Muscle of back (tissue), 13 donors: ENCODE measurements at places on chromosomes 1 and 21.

DNA sequence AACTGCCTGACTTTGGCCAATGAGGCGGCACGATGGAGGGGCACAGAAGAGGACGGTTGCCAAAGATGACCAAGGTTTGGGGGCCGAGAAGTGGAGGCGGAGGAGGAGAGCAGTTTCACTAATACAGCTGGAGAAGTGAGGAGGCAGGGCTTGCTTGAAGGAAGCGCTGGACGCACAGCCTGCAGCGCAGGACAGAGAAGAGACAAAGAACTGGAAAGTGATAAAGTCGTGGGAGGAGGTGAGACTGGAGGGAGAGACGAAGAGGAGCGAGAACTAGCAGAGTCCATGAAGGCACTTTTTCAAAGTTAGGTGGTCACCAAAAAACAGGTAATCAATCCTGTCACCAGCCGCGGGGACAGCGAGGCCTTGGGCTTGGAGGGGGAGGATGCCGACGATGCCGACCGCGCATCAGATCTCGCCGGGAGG, 771 bp downstream of the PACC1 start:
- DNase-seq, result peak; percentile 67

- no peak for DNase-seq
Observed at GRCh38 chr1:72137656-72138055, 144.7 kb downstream of the NEGR1 start.

DNA sequence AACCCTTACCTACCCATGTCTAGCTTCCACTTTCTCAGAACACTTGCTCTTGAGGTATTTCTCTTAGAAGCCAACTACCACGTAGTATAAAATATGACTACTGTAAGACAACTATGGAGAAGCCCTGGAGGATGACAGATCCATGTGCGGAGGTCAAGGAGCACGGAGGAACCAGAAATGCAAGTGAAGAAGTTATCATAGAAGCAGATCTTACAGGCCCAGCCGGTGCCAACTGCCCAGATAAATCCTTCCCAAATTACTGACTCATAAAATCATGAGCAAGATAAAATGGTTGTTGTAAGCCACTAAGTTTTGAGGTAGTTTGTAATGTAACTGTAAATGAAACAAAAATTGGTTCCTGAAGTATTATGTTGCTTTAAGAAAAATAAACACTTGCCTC, 12.6 kb downstream of the GTF2B start:
- no peak for DNase-seq

GRCh38 chr1:160494620-160495019, 28.4 kb downstream of the SLAMF6 start:
- DNase-seq, result no peak

GRCh38 chr1:202311875-202312635, 29.7 kb downstream of the UBE2T start:
- peak; percentile 12 for DNase-seq

DNA sequence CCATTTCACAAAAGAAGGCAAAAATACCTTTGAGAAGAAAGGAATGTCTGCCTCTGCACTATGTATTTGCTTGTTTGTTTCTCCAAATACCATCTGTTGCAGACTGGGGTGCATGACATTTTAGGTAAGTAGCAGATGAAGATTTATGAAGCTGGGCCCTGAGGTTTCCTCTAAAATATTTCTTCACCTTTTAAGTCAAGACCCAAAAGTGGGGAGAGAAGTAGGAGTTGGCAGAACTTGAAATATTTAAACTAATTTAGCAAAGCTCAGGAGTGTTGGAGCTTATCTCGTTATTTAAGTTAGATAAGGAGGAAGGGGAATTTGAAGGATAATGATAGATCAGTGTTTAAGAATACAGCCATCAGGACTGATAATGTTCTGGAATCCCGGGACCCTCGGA, 152.9 kb downstream of the DHRS3 start:
- no peak for DNase-seq

GRCh38 chr1:197841883-197842553, 60.4 kb upstream of the C1orf53 start:
- no peak for DNase-seq

- DNase-seq, result peak; percentile 78
Observed at GRCh38 chr1:8423269-8423691, 105.4 kb downstream of the SLC45A1 start.

DNA sequence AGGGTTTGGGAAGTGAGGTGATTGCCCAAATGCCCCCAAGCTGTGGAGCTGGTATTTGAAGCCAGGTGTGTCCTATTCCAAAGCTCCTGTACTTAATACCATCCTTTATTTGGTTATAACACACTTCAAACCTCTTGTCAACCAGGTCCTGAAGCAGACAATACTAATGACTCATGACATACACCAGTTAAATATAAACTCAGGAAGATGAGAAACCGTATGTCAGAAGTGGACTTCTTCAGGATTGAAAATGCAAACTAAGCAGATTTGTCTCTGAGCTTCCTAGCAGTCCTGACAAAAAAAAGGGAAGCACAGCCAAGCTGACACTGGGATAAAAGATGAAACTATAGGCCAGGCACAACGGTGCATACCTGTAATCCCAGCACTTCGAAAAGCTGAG, 70.6 kb downstream of the ALPL start:
- DNase-seq, result no peak

DNA sequence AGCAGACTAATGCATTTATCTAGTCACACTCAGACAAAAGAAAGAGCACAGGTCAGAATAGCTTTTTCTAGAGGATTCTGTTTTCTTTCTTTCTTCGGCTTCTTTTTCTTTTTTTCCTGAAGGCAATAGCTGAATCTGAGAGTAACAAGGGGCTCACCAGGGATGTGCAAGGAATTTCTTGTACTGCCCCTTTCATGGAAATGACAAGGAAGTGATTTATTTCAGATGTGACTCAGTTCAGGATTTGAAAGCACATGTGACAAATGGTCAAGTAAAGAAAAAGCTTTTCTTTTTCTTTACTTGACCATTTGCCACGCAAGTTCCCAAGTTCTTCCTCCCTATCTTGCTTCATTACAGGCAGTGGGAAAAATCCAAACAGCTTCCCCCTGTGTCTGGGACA, 202.0 kb downstream of the GABPA start:
- DNase-seq, result no peak

DNA sequence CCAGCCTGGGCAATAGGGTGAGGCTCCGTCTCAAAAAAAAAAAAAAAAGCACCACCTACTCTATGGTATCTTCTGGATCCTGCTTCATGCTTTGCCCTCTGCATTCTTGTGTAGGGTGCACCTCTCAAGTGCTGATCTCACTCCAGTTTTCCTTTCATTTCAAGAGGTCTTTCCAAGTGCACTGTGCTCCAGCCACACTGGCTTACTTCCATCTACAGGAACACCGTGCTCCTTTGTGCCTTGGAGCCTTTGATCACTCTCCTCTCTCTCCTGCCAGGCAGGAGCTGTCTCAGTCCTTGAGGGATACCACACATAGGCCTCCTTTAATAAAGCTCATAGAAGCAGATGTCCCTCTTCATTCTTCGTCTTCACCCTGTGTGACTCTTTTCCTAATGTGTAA, 55.4 kb upstream of the GREM2 start:
- no peak for DNase-seq

- DNase-seq, result peak; percentile 70
Observed at GRCh38 chr1:209643285-209644020, 8.8 kb downstream of the LAMB3 start.

- no peak for DNase-seq
Observed at GRCh38 chr1:160724465-160725242, 13.0 kb upstream of the CD48 start.

GRCh38 chr1:23403038-23403336, 21.6 kb downstream of the TCEA3 start:
- no peak for DNase-seq

- DNase-seq, result no peak
Observed at GRCh38 chr1:59432531-59433439, 135.9 kb downstream of the FGGY start.

- DNase-seq, result peak; percentile 45
Observed at GRCh38 chr1:34597877-34598514, 156.9 kb upstream of the GJB5 start.

GRCh38 chr1:116817582-116818064, 63.4 kb downstream of the CD2 start:
- no peak for DNase-seq

- DNase-seq, result no peak
Observed at GRCh38 chr1:228740543-228741317, 5.5 kb downstream of the RHOU start.

- no peak for DNase-seq
Observed at GRCh38 chr1:247324204-247324787, 7.4 kb downstream of the ZNF496 start.

DNA sequence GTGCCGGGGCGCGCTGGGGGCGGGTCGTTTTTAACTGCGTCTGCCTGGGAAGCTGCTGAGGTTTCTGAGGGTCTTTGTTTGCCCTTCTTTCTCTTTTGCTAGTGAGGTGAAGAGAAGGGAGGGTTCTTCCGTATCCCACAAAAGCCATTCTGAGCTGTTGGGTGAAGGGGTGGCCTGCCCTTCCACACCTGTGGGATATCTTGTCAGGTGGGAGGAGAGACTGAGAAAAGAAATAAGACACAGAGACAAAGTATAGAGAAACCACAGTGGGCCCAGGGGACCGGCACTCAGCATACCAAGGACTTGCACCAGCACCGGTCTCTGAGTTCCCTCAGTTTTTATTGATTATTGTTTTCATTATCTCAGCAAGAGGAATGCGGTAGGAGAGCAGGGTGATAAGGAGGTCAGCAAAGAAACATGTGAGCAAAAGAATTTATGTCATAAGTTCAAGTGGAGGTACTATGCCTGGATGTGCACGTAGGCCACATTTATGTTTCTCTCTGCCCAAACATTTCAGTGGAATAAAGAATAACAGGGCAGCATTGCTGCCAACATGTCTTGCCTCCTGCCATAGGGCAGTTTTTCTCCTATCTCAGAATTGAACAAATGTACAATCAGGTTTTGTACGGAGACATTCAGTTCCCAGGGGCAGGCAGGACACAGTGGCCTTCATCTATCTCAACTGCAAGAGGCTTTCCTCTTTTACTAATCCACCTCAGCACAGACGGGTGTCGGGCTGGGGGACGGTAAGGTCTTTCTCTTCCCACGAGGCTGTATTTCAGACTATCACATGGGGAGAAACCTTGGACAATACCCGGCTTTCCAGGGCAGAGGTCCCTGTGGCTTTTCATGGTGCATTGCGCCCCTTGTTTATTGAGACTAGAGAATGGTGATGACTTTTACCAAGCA, 972 bp downstream of the PGBD2 start:
- no peak for DNase-seq

DNA sequence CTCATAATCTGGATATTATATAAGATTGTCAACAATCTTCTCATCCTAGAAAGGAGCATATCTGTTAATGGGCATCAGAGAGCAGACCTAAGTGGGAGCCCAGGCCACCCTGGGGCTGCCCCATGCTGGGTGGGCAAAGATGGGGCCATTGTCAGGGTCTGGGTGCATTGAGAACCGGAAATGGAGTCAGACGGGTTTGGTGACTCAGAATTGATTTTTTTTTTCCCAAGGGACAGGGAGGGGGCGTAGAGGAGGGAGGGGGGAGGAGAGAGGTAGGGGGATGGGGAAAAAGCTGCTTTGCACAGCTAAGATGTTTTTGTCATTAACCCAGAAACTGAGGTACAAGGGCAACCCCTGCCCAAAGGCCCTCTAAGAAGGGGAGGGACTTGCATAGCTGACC, 1.3 kb downstream of the ATXN7L2 start:
- DNase-seq, result no peak

DNA sequence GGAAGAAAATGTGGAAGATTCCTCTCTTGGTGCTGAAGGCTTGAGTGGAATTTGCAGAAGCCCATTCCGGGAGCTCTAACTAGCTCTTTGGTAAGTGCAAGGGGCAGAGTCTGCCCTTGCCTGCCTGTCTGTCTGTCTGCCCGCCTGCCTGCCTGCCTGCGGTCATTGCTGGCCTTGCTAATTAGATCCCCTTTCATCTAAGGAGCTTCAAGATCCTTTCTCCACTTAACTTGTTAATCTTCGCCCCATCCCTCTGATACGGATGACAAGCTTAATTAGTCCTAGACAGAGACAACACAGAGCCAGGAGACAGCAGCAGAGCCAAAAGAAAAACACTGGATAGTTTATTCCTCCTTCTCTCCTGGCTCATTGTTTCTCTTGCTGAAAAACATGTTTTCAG, 80.2 kb upstream of the GADD45A start:
- DNase-seq, result no peak

DNA sequence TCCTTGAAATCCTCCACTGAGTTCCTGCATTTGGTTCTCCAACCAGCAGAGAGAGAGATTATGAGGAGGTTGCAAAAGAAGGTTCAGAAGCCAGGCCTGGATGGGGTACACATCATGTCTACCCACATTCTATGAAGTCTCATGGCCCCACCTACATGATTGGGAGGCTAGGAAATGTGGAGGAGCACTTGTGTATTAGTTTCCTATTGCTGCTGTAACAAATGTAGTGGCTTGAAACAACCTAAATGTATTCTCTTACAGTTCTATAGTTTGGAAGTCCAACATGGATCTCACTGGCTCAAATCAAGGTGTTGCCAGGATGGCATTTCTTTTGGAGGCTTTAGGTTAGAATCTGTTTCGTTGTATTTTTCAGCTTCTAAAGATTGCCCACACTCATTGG, 134.2 kb upstream of the ZNF648 start:
- DNase-seq, result no peak

GRCh38 chr1:157431751-157432150, 120.6 kb downstream of the FCRL5 start:
- DNase-seq, result no peak

- no peak for DNase-seq
Observed at GRCh38 chr1:31488528-31488927, 75.5 kb downstream of the SERINC2 start.

- DNase-seq, result no peak
Observed at GRCh38 chr1:10208537-10208936, 1.8 kb upstream of the KIF1B start.

GRCh38 chr1:208741296-208741695, 497.1 kb upstream of the PLXNA2 start:
- no peak for DNase-seq

DNA sequence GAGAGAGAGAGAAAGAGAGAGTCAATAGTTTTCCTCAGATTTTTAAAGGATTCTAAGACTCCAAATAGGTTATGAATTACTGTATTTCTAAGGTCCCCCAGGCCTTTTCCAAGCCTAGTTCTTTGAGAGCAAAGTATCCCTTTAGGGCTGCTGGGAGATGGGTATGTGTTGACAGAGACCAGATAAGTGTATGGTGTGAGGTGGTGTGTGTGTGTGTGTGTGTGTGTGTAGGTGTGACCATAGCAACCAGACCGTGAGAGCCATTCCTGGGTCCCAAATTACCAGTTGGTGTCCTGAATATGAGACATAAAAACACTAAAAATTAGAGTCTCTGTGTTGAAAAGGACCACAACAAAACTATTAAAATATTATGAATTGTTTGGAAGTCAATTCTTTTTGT, 41.7 kb upstream of the DNAJC6 start:
- DNase-seq, result no peak

- no peak for DNase-seq
Observed at GRCh38 chr1:64584479-64584878, 114.5 kb downstream of the CACHD1 start.
